NCI-H524 treated with DMSO at 0.1 percent for 48 hours (cell line): ENCODE measurements at places on chromosomes 11 and 22.

DNA sequence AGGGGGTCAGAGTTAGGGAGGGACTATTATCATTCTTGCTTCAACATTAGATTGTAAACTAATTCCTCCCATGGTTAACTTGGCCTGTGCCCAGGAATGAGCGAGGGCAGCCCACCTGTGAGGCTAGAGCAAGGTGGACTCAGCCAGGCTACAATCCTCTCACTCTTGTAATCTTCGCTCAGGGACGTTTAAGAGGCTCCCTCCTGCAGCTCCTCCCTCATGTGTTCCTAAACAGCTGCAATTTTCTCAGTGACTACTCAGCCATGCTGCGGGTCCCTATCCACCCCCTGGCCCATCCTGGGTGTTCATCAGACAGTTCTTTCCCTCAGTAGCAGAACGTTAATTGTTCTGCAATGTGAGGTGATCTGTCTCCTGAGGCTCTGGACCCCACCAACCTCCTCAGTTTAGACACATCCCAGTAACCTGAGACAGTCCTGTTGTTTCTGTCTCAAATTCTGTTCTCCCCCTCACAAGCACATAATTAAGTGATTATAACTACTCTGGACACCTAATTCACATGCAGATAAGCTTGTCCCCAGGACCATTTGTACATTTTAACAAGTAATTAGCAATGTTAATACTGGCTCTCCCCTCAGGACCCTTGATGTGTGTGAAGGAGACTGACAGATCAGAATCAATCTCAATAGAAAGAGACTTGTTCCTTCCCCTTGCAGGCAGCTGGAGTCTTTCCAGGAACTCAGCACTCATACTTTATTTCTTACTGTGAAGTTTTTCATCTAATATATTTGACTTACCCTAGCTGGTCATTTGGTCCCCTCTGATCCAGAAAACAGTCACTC, 337.2 kb upstream of the B3GAT1 start:
- DNase-seq: peak; percentile 30

GRCh38 chr11:74417379-74417804, 19.2 kb upstream of the PGM2L1 start:
- DNase-seq: no peak

GRCh38 chr11:11230802-11231562, 122.1 kb downstream of the CSNK2A3 start:
- no peak for DNase-seq

GRCh38 chr11:107408762-107409211, 48.8 kb downstream of the CWF19L2 start:
- no peak for DNase-seq

- no peak for DNase-seq
These were observed 761 bp upstream of the TMEM25 start for GRCh38 chr11:118530180-118530682.
